ENCODE measurements at places on chromosomes 5 and 9.

- peak within 1 kb of the TSS; percentile 77 for H3K4me3 ChIP-seq
- H3K4me1 ChIP-seq = peaks cover 8% of the 10 kb centered on the region
- H3K36me3 ChIP-seq = no peaks in the 10 kb centered on the region
Observed at GRCh38 chr9:86098824-86099700, at the start of gene GOLM1. GOLM1 (minus strand) TSS chr9:86099558; CDS start chr9:86079320, 20,238 bp downstream.

DNA sequence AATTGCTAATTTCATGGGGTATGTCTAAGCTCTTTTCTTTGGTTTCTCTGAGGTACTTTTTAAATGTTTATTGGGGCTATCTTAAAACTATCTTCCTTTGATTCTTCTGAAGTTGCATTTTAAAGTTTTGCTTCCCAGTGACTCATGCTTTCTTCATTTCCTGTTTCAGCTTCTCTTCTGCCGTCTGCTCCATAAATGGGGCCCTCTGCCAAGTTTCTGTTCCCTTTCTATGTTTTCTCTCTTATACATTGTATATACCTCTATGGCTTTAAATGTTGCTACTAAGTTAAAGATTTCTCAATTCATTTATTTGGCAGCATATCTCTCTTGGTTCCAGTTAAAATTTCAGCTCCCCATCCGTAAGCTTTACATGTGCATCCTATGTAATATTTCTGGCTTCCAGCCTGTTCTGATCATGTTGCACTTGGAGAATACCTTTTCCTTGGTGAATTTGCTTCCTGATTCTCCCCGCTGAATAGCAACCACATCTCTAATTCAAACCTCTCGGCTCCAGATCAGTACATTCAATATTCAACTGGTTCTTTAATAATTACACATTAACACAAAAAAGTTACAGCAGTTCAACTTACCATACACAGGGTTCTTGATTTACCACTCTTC lies 125.3 kb downstream of the ST8SIA4 start:
- peaks cover 51% of the 10 kb centered on the region for H3K4me1 ChIP-seq
- H3K27me3 ChIP-seq = no peaks in the 10 kb centered on the region
- no peak for DNase-seq
- H3K27ac ChIP-seq = peak overlapping the region; percentile 83

DNA sequence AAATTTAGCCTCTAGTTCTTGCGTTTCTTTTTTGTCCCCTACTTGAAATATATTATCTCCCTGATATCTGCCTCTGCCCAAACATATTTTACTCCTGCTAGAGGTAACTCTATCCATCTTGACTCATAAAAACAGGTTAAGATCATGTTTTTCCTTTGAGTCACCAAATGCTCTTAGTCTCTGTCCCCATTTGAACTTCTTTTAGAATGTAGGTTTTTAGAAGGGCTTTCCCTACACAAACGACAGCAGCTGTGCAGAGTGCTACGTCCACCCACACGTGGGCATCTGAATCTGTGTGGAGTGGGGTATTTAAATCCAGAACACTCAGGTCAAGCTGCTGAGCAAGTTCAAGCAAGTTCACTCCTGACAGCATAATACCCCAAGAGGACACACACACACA lies 2.2 kb downstream of the HSD17B3 start:
- H3K36me3 ChIP-seq = no peaks in the 10 kb centered on the region
- no peaks in the 10 kb centered on the region for H3K4me1 ChIP-seq
- no peak for DNase-seq
- no peak overlapping the region for H3K27ac ChIP-seq

- H3K27me3 ChIP-seq = peaks cover 11% of the 10 kb centered on the region
- H3K27ac ChIP-seq = no peak overlapping the region
Observed at GRCh38 chr9:110874963-110875674, 163.2 kb downstream of the LPAR1 start.

DNA sequence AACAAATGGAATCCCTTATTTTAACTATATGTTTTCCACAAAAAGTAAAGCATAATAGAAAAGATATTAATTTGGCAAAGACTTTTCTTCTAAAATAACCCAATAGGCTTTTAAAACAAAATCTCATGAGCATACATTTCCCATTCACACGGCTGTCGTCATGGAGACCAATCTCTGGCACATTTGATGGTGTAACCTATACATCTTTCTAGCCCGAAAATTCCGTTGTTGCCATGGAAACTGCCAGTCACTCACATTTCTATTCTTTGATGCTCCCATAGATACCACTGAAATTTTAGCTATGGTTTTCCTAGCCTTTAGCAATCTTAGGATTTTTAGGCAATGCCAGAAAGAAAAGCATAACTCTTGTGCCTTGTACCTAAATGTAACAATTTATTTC lies 262.9 kb upstream of the TRPM3 start:
- H3K27me3 ChIP-seq = no peaks in the 10 kb centered on the region
- no peak for DNase-seq
- H3K36me3 ChIP-seq = no peaks in the 10 kb centered on the region
- no peak overlapping the region for H3K27ac ChIP-seq
- H3K4me1 ChIP-seq = no peaks in the 10 kb centered on the region
